ENCODE measurements at places on chromosomes 11 and 22.

DNA sequence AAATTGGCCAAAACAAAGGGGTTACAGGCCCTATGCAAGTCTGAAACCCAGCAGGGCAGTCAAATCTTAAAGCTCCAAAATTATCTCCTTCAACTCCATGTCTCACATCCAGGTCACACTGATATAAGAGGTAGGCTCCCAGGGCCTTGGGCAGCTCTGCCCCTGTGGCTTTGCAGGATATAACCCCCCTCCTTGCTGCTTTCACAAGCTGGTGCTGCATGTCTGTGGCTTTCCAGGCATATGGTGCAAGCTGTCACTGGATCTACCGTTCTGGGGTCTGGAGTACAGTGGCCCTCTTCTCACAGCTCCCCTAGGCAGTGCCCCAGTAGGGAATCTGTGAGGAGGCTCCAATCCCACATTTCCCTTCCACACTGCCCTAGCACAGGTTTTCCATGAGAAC, 519.6 kb downstream of the ETS1 start:
- no peak for DNase-seq

DNA sequence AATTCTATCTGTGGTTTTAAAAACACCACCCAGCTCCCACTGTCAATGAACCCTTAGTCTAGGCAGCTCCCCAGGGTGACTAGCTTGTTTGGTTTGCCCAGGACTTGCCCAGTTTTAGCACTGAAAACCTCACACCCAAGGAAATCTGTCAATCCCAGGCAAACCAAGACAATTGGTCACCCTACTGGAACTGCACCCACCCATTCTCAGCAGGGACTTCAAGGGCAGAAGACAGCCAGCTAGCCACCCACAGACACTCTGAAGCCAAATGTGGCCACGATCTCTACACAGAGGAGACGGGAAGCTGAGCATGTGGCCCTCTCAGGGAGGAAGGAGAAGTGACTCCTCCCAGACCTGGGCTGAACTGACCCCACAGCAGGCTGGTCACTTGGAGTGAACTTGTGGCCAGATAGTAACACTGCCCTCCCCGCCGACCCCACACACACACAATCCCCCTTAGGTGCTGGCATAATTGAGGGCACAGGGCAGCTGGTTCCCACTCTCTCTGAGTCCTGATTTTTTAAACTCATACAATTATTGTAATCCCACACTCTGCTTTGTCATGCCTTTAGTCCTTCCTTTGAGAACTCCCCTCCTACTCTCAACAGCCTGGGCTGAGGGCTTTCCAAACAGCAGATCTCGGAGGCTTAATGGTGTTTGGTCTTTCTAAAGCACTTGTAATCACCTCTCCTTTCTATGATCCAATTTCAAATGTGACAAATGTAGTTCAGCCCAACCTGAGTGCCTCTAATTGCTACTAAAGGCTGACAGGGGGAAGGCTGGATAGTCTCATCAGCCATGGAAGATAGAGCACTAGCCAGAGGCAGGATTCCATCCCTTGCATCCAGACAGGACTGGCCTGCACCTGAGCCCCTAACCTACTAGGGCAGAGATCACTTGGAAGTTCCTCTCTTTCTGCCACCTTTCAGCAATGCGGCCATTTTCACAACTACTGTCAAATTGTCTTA, 74.7 kb upstream of the DRD2 start:
- DNase-seq = no peak

GRCh38 chr22:40310768-40311120, 35.6 kb upstream of the ADSL start:
- no peak for DNase-seq

DNA sequence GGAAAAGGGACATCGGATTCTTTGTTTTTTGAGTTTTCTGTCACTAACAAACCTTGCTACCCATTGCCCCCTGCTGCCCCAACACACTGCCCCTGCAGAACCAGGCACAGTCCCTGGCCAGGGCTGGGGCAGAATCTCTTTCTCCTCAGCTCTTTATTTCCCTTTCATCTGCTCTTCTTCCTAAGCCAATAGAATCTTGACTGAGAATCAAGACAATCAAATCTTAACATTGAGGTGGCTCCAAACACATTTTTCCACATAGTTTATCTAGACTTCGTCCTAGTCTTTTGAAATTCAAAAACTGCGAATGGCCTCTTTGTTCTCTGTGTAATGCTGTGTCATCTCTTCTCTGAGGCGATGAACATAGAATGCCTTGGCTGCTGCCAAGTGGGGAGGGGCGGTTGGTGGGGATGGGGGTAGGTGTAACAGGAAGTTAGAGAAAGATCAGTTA, 16.1 kb upstream of the NTM start:
- DNase-seq = no peak

GRCh38 chr11:69515271-69516245, 34.1 kb downstream of the LINC01488 start:
- DNase-seq = no peak

- DNase-seq = no peak
Measured at GRCh38 chr22:47411006-47411405, 648.6 kb downstream of the TBC1D22A start.

Data from effector memory CD8-positive, alpha-beta T cell (primary cell).